Hematopoietic multipotent progenitor cell treated with erythropoietin and hydrocortisone succinate and interleukin-3 and kit ligand, for 6 days (in vitro differentiated cells): ENCODE measurements at places on chromosomes 1 and 21.

DNA sequence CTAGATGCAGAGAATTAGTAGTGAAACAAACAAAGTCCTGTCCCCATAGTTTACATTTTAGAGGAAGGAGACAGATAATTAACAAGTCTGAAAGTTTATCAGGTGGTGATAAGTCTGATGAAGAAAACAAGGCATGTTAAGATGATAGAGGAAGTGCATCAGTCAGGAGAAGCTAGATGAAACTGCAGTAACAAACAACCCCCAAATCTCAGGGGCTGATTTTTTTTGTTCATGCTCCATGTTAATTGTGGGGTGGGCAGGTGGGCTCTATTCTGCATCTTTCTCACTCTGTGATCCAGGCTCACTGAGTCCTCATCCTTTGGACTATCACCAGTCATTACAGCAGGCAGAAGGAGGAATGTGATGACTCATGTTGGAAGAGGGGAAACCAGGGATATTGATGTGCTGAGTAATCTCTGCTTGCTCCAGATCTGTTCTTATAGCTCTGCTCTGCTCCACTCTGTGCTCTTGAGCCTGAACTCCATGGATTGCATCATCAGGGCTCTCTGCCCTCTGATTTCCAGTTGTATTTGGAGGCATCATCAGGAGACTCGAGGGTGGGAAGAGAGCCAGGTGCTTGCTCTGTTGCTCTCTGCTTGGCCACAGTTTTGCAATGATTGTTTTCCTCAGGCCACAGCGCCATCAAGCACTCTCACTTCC is 166.9 kb downstream of the IER5 start:
- DNase-seq = no peak

GRCh38 chr21:14900611-14901010 is 164.2 kb downstream of the NRIP1 start:
- DNase-seq = no peak

DNA sequence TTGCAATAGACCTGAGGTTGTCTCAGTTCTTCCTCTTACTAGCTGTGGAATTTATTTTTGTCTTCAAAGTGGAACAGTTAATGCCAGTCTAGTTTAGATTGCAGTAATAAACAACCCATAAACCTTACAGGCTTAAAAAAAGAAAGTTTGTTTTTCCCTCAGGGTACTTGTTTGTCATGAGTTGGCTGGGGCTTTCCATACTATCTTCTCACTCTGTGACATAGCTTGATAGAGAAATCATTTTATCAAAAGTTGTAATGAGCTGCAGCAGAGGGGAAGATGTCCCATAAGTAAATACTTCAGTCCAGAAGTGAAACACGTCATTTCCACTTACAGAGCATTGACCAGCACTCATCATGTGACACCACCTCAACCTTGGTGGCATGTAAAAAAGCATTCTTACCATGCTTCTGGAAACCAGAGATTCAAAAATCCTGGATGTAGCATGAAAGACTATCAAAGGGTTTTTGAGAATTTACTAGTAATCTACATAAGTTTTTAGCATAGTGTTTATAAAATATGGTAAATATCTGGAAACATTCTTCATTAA is 62.8 kb upstream of the COL11A1 start:
- DNase-seq = no peak

DNA sequence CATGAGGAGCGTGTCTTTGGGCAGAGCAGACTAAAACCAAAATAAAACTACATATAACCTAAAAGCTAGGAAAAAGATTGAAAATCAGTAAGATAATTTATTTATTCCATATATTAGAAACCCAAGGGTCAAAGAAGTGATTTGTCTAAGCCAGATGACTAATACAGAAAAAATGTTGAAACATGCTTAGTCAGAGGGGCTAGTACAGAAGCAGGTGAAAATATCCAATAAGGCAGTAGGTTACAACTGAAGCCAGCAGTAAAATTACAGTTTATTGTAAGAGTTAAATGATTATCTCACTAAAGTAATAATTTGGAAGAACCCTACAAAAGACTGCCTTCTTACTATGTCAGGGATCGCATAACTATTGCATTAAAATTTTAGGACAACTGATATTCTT is 1190.9 kb upstream of the PRMT6 start:
- DNase-seq = no peak

DNA sequence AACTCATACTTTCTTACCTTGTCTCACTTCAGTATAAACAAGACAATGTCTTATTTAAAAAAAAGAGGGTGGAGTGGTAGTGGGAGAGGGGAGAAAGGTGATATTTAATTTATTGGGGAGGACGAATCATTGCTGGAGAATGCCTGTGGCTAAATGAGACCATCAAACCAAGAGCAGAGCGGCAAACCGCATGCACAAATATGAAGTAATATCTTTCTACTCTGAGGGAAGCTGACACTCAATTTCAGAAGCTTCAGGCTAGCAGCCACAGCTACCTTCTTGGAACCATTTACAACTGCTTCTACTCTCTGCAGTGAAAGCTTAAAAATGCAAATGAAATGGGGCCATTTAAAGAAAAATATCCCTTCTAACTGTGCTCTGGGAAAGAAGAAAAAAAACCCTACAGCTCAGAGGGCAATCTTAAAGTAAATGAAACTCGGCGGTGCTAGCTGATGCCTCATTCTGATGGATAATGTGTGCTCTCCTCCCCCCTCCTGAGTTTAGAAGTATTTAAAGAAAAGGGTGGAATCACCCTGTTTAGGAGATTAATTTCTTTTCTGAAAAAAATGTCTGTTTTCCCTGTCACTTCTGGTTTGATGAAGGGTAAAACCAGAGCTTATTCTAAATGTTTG is 178.2 kb upstream of the CAMK1G start:
- DNase-seq = no peak

DNA sequence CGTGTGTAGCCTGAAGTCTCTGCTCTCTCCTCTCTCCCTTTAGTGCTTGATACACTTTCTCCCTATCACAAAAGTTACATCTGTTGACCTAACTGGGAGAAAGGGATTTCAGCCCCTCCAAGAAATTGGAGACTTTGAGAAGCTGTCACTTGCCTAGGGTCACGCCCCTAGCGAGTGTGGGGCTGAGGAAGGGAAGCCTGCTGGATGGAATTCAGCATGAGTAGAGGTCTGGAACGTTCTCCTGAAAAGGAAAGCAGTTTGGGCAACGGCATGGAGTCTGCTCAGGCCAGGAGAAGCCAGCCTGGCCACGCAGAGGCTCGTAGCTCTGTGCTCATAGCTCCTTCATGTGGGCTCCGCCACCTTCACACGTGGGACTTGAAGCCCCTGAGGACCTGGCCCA is 22.4 kb downstream of the COL16A1 start:
- no peak for DNase-seq

DNA sequence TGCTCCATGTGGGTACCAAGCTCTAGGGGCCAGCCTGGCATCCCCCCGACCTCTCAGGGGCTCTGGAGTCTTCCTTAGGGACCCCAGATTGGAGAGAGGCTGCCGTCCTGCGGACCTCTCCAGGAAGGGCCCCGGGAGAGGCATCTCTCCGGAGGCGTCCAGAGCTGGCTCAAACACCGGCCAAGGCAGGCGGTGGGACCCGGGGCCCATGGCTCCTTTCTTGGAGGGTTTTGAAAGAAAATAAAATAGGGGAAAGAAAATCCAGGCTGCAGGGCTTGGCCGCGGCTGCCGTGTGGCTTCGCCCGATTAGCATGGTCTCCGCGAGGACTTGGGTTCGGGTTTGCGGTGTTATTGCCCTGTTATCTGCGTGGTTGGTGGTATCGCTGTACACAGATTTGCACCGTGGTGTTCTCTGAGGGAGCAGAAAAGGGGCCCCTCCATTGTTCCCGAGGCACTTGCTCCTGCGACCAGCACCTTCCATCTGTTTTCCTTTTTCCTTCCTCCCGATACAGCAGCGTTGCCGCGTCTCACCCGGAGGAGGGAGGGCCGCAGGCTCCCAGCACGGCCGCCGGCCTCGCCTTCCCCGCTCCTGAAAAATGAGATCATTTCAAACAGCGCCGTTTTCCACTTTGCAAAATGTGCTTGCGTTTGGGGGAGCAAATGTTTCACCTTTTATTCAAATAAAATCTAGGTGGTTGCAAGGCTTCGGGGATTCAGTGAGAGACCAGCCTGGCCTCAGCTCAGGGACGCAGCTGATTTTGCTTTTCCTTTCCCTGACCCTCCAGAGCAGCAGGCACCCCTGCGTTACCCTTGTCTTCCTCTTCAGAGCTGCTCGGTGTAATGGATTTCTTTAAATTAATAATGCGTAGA is 86.3 kb downstream of the PRDM16 start:
- DNase-seq = peak; percentile 40

GRCh38 chr1:18639368-18640055 is 8.9 kb downstream of the PAX7 start:
- DNase-seq = no peak

DNA sequence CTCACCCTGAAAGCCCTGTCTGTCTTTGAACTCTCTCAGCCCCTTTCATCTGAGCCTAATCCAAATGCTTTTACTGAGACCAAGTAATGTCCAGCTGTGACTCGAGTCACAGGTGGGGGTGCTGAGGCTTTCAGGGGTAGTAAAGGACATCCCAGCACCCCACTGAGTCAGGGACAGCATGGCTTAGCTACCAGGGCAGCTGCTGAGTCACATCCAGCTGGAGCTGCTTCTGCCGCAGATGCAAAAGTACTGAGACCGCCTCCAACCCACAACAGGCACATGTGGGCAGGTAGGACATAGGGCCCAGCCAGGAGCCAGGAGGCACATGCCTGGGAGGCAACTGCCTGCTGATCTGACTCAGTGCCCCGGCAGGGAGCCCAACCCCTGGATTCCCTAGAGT is 6.7 kb upstream of the VSIG8 start:
- peak; percentile 59 for DNase-seq
